ENCODE measurements at places on chromosomes 1 and 21.

DNA sequence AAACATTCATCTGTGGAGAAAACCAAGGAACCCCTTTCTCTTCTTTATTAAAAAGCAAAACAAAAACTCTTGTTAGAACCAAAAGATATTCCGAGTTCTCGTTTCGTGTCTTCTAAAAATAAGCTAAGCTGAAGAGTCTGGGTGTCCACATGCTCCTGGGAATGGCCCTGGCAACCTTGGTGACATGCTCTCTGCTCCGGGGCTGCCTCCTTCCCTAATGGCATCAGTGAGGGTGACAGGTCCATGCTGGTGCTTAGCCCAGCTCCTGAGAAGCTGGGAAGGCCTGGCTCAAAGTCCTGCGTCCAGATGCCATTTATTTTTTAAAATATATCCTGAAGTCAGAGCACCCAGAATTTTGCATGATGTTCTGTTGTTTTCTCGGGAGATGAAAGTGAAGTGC, 24.6 kb upstream of the TRAPPC10 start:
- no peak for DNase-seq

GRCh38 chr1:160004425-160004824, 27.4 kb downstream of the PIGM start:
- DNase-seq = no peak

DNA sequence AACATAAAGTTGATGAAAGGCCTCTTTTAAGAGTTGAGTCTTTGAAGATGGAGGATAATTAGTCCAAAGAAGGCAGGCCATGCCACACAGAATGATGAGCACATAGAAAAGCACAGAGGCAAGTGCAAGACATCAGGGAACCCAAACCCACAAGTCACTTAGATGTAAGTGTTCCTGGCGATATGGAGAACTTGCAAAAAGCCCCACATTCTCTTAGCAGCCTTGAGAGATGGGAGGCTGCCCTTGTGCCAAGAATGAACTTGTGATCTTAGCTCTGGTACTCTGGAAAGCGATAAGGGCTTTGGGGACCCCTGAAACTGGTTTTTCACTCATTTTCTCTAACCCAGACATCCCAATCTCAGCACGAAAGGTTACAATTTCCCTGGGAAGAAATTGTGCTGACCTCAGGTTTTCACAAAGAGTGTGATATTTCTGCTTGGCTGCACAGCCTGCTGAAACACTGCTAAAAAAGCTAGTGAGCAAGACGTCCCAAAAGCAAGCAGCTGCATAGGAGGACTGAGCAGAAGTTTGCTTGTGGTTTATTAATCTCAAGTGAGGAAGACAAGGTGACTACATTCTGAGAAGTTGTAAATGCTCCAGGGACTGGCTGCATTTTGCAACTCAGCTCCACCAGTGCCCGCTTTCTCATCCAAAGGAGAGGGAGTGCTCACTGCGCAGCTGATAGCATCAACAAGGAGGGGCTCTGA, 496.9 kb upstream of the CAMK1G start:
- no peak for DNase-seq

- peak; percentile 65 for DNase-seq
Observed at GRCh38 chr21:16194788-16195537, 465.2 kb downstream of the USP25 start.

GRCh38 chr1:67169932-67170331, 3.7 kb downstream of the IL23R start:
- DNase-seq = no peak
